NCI-H345 (cell line): ENCODE measurements at places on chromosomes 3 and 15.

DNA sequence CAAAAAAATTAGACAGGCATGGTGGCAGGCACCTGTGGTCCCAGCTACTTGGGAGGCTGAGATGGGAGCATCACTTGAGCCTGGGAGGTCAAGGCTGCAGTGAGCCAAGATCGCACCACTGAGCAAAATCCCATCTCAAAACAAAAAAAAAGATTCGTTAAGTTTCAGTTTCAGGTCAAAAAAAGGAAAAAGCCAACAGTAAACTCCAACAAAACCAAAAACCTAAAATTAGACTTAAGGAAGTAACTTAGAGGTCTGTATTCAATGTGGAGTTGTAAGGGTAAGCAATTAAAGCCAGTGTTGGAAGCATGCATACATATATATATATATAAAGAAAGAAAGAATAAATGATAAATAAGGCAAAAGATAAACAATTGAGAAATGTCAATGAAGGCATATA is 11.8 kb downstream of the KPNA1 start:
- no peak for DNase-seq

- DNase-seq = no peak
These were observed 33.6 kb upstream of the SEC13 start for GRCh38 chr3:10354361-10355015.

- DNase-seq = no peak
These were observed 38.7 kb downstream of the SPINK8 start for GRCh38 chr3:48294611-48295263.

DNA sequence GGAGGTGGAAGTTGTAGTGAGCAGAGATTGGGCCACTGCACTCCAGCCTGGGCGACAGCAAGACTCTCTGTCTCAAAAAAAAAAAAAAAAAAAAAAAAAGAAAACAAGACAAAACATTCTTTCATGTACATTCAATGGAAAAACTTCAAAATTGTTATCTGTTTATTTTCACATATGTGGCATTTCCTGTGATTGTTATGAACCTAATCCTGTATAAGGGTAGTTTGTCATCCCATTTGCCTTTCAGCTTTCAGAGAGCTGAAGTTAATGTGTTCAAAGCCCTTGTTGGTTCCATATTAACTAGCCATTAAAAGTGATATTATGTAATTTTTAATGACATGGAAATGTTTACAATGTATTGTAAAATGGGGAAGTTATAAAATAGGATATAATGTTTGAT is 17.3 kb upstream of the NCK1 start:
- no peak for DNase-seq

DNA sequence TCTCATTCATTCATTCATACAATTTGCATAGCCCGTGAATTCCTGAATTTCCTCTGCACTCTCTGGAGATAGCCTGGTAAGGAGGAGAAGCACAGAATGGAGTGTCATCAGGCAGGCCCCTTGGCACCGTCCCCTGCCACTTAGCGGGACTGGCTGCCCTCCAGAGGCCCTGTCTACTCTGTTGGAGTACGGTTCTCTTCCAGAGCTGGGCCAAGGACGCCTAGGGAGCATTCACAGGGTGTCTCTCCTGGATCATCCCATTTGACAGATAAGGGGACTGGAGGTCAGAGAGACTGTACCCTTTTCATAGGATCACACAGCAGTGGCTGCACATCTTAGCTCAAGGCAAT is 48.0 kb downstream of the PTH1R start:
- DNase-seq = no peak

GRCh38 chr3:55454611-55455010 is 32.5 kb downstream of the WNT5A start:
- DNase-seq = no peak

GRCh38 chr3:87979527-87979926 is 79.3 kb downstream of the CGGBP1 start:
- DNase-seq = no peak

- peak; percentile 0 for DNase-seq
These were observed 435 bp downstream of the RAB27A start for GRCh38 chr15:55289011-55289745.

GRCh38 chr3:64300790-64301423 is 75.6 kb upstream of the PRICKLE2 start:
- no peak for DNase-seq

DNA sequence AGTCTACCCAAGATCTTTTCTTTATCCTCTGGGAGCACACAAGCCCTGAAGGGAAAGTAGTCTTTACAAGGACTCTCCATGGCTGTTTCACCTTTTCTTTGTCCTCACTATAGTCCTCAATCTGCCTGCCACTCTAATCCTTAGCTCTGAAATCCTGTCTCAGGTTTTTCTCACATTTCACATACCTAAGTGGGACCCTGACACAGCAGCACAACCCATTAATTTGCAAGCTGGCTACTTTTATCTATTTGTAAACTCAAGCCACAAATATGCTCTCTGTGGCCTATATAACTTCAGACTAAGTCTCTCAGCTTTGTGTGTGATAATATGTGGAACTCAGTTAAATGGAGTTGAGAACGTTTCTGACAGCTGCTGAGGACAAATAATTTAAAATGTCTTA is 19.8 kb downstream of the SIN3A start:
- no peak for DNase-seq

- no peak for DNase-seq
These were observed 7.5 kb upstream of the CADPS start for GRCh38 chr3:62882676-62883200.

- peak; percentile 63 for DNase-seq
These were observed 402.1 kb downstream of the CADM2 start for GRCh38 chr3:85360742-85361387.
